ENCODE measurements at places on chromosomes 3 and 15.

DNA sequence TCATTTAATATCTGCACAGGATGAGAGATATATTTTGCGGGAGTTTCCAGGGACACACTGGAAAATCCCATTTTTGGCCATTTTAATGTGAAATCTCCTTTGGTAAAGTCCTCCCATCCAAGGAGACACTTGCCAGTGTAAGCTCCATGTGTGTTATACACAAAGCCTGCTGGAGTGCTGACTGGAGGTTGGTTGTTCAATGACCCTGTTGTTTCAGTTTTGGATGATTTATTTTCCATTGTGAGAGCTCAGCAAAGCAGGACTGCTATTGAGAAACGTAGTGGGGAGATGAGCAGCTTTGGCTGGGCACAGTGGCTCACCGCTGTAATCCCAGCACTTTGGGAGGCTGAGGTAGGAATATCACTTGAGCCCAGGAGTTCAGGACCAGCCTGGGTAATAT lies 127.7 kb downstream of the NUP210 start:
- DNase-seq = no peak

DNA sequence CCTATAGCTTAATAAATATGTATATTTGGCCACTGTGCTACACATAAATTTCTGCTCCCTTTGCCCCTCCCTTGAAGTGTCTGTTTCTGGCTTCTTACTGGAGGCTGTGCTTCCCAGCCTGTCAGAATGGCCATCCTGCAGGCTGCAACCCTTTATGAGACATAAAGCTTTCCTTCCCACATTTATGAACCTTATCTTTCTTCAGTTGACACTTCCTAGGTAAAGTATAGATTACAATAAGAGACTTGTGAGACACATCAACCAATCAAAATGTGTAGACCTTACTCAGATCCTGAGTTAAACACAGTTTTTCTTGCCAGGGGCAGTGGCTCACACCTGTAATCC lies 29.5 kb downstream of the SCN11A start:
- DNase-seq = no peak

DNA sequence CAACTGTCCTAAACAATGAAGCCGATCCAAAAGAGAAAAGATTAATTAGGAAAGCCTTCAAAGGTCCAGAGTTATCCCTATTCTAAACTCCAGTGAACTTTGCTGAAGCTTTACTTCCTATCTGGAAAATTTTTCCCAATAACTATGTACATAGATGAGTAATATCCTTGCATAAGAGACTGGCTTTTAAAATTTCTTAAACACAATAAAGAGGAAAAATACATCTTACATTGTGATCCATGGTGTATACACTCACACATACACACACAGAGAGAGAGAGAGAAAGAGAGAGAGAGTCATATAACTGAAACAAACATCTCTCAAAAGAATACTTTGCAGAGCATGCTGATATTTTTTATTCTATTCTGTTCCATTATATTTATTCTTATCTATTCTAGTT lies 20.0 kb downstream of the SPTSSB start:
- DNase-seq = no peak

DNA sequence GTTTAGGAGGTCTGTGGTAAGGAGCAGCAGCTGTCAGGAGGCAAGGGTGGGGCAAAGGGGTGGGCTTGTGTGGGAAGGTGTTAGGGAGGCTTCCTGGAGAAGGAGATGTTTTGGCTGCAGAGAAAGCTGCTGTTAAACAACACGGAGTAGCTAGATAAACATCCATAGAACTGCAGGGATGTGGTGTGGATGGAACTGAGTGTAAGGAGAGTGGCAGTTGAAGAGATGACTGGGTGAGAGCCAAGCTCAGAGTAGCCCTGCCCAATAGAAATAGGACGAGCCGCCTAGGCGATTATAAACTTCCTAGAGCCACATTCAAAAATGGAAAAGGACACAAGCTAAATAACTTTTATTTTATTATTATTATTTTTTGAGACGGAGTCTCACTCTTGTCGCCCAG lies 19.9 kb downstream of the RPLP1 start:
- DNase-seq = no peak

DNA sequence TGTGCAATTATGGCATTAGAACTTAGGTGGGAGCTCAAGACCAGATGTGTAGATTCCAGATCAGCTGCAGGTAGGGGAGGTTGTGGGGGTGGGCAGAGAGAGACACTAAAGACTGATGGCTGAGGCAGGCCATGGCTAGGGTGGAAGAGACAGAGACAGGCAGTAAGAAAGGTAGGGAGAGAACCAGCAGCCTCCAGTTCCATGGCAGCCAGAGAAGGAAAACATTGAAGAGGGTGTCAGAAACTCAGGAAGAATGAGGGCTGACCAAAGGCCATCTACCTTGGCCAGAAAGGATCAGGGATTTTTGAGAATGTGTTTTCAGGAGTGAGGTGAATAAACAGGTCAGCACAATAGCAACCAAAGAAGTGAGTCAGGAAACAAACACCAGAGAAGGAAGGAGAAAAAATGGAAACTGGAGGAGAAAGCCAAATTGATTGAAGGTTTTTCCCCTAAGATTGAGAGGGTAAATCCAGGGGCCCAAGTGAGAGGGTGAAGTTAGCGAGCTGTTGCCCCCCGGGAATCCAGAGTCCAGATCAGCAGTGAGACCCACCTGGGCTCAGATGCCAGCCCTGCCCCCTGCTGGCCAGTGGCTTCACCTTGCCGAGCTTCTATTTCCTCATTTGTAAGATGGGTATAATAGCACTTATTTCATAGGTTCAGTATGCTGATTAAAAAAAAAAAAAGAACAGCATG lies 41.0 kb downstream of the ABHD2 start:
- no peak for DNase-seq

DNA sequence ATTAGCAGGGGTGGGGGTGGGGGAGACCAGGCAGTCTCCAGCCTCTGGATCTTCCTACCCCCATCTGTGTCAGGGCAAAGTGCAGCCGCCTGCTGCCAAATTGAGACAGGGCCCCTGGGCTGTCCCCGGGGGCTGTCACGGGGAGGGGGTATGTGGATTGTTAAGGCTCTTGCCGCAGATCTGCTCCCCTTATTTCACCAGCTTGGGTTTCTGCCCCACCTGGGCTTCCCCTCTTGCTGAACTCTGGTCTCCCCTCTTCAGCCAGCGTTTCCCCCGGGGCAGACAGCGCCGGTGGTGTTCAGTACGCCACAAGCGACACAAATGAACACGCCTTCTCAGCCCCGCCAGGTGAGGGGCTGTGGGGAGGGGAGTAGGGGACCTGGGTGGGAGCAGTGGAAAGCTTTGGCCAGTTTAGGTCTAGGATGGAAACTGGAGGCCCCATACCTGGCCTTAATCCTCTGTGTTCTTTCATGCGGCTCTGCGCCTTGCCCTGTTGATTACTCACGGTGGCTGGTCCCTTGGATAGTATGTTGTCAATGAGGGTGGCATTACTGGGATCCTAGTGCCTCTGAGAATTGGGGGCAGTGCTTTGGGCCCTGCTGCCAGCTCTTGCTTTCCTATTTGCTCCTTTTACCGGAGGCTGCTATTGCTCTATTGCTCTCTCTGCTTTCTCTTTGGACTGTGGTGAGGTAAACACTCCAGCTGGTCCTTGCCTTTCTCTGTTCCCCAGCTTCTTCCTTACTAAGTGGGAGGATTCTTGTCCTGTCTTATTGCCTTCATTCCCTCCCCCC lies 1.7 kb downstream of the EIF4G1 start:
- no peak for DNase-seq
